ENCODE measurements at places on chromosomes 1 and 21.

DNA sequence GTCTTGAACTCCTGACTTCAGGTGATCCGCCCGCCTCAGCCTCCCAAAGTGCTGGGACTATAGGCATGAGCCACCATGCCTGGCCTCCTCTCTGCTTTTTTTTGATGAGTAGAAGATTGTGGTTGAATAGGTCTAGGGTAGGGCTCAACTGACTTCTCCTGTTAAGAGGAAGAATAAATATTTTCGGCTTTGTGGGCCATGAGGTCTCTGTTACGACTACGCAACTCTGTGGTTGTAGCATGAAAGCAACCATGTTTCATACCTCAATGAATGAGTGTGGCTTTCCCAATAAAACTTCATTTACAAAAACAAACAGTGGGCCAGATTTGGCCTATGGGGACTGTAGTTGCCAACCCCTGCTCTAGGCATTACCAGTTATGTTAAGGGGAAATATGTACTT lies 67.8 kb downstream of the NID1 start:
- no peak for DNase-seq

DNA sequence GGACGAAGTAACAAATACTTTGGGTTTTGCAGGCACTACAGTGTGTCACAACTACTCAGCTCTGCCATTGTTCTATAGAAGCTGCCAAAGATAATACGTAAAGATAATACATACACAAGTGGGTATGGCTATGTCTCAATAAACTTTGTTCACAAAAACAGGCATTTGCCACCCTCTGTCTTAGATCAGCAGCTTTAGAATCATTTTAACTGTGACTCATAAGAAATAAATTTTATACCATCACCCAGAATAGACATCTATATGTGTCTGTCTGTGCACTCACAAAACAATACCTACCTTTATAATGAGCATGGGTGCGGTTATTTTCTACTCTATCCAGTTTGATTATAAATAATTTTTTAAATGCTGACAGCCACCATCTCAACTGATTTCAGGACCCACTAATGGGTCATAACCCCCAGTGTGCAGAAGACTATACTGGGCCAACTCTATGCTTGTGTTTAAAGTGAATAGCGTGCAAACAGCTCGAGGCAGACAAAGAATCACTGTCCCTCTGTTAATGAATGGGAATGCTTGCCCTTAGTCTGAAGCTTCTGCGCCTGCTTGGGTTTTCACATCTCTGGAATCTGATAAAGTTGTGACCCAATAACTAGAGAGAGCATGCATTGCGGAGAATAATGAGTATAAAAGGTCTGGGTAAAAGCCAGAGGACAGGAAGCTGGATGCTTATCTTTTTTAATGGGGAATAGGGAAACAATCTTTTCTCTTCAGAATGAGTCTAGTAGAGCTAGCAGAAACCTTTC lies 216.2 kb downstream of the PLPP3 start:
- no peak for DNase-seq

DNA sequence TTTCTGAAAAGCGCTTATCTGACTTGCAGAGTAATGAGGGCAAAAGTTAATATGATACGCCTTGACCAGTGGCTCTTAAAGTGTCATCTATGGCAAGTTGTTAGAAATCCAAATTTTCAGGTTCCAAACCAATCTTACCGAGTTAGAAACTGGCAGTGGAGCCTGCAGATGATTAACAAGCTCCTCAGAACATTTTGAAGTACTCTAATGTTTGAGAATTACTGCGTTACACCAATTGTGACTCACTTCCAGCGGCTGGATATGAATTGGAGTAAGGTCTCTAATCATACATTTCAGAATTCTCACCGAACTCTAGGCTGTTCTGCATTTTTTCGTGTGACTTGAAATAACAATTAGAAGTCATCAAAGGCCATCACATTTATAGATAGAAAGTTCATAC lies 73.5 kb upstream of the TMPRSS15 start:
- no peak for DNase-seq

GRCh38 chr1:72111662-72112061 lies 170.7 kb downstream of the NEGR1 start:
- DNase-seq = no peak

GRCh38 chr1:87084244-87084836 lies 169.9 kb downstream of the HS2ST1 start:
- no peak for DNase-seq

DNA sequence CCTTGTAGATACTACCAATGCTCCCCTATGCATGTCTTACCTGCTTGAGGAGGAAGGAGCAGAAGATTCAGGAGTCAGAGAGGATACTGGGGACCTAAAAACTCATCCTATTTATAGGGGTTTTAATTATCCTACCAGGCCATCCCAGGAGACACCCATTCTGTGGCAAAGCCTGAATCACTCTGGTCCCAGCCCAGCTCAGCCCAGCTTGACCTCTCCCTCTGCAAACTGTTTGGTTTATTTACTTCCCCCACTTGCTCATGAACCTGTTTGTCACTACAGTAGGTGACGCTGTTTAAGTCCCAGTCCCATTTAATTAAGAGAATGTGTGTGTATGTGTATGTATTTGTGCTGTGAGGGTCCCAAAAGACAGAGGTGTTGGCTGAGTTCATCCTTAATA lies at the start of gene RPTN:
Gene RPTN, minus strand, starts transcription at position 85 of the 400 bp plus-strand sequence. CDS start 1,339 bp downstream, outside the sequence.
- DNase-seq = no peak

DNA sequence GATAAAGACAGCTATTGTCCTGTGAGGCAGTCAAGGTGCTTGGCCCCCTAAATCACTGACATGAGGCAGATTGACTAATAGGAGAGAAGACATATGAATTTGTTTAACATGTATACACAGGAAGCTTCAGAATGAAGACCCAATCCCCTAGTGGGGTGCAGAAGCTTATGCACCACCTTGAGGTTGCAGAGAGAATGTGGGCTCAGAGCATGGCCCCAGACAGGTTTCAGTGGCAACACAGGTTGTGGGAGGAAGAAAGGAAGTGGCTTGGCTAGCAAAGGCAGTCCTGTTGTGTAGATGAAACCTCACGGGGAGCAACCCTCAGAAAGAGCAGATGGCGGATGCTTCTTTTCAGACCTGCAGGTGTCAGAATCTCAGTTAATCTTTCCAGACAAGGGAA lies 37.0 kb upstream of the PARP1 start:
- DNase-seq = peak; percentile 15

GRCh38 chr21:34579411-34579810 lies 35.5 kb downstream of the RCAN1 start:
- DNase-seq = no peak

DNA sequence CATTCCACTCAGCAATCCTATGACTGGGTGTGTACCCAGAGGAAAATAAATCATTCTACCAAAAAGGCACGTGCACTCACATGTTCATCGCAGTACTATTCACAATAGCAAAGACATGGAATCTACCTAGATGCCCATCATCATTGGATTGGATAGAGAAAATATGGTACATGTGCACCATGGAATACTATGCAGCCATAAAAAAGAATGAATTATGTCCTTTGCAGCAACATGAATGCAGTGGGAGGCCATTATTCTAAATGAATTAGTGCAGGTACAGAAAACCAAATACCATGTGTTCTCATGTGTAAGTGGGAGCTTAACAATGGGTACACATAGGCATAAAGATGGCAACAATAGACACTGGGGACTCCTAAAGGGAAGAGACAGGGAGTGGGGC lies 39.9 kb upstream of the SLC35F3 start:
- no peak for DNase-seq

DNA sequence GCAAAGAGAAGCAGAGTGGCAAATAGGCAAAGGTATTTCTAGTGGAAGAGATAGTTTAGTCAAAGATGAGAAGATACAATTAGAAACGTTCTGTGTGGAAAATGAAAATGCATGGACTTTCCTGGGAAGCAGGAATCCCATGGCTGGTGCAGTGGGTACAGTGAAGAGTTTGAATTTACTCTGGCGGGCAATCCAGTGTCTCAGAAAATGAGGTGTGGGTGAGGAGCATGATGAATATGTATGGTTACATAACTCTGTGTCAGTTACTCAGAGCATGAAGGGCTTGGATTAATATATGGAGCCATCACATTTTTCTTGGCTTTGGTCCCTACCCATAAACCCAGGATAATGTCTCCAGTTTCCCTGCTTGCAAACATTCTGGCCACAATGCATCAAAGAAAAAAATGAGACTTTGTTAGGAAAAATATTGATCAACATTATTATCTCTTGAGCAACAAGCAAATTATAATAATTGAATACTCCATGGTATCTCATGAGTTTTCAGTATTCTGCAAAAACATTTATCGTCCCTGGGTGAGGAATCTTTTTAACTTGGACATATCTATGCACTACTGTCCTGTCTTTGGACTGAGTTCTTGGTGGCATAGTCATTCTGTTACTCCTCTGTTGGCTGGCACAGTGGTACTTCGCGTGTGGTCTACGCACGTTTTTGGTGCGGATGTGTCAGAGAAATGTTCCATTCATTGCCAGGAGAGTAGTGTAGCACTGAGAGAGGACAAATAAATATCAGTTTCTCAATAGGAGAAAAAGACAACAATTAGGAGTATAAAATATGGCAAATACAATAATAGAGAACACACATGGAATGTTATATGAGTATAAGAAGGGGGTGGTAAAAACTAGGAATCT lies 173.7 kb upstream of the C1orf105 start:
- DNase-seq = no peak

GRCh38 chr1:220527279-220527907 lies 543 bp upstream of the MARK1 start:
- DNase-seq = no peak

- no peak for DNase-seq
Measured at GRCh38 chr1:175493321-175494010, 249.9 kb downstream of the TNR start.

DNA sequence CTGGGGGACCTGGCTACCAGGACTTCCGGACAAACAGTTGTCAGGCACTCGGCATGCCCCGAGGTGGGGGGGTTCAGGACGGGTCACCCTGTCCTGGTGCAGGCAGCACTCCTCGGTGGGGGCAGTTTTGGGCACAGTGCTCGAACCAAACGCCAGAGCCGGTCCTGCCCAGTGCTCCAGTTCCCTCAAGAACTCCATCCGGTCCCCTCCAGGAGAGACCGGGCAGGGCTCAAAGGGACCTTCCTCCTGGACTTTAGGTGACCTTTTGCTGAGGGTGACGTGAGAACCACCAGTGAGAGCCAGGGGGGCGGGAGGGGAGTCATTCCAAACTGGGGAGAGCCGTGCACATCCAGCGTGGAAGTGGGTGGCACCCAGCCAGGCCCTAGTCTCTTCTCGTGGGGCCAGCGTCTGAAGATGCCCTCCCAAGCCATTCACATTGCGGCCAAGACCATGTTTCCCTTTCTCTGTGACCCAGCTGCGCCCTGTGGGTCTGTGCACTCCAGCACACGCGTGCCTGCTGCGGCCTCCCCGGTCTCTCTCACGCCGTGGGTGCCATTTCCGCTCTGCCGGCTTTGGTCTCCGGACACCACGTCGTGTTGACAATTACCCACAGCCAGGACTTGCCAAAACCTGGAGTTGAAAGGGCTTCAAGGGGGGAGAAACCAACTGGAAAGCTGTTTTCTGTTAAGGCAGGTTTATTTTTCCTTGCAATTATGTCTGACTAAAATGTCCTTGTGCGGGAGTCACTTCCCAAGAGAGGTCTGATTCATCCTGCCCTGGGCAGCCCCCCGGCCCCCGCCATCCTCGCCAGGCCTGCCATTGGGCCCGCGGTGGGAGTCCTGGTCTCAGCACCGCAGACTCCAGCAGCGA lies 178.8 kb upstream of the ARHGEF16 start:
- no peak for DNase-seq

DNA sequence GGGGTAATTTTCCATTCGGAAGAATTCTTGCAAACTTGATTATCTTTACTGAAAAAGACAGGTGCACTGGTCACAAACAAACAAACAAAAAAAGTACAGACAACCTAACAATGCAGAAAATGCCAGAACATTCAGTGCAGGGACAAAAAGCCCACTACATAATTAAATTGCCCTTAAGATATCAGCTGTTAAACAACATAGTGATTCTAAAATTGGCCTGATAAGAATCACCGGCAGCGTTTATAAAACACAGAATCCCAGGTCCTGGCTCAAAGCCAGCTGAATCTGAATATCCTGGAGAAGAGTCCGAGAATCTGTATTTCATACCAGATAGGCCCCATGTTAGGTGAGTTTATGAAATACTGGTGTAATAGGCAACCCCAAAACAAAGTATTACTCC lies 6.1 kb downstream of the PLPP3 start:
- no peak for DNase-seq

DNA sequence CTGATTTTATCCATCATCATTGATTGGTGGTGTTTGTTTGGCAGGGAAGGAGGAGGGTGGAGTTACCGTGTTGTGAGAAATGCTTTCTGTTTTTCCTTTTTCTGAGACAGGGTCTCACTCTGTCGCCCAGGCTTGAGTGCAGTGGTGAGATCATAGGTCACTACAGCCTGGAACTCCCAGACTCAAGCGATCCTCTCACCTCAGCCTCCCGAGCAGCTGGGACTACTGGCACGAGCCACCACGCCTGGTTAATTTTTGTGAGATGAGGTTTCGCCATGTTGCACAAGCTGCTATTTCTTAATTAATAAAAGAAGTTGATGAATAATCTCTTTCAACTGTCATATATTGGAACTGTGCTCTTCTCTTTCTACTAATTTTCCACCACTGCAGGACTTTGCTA lies 44.3 kb downstream of the HUNK start:
- no peak for DNase-seq

DNA sequence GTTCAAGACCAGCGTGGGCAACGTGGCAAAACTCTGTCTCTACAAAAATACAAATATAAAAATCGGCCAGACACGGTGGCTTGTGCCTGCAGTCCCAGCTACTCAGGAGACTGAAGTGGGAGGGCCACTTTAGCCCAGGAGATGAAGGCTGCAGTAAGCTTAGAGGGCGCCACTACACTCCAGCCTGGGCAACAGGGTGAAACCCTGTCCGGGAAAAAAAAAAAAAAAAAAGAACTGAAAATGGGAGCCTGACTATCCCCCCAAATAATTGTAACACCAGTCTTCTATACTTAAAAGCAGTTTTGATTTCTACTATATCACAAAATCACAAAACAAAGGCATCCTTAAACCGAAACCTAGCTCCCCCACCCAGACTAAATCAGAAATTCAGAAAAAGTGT lies 60.3 kb downstream of the CDC42BPA start:
- DNase-seq = no peak

DNA sequence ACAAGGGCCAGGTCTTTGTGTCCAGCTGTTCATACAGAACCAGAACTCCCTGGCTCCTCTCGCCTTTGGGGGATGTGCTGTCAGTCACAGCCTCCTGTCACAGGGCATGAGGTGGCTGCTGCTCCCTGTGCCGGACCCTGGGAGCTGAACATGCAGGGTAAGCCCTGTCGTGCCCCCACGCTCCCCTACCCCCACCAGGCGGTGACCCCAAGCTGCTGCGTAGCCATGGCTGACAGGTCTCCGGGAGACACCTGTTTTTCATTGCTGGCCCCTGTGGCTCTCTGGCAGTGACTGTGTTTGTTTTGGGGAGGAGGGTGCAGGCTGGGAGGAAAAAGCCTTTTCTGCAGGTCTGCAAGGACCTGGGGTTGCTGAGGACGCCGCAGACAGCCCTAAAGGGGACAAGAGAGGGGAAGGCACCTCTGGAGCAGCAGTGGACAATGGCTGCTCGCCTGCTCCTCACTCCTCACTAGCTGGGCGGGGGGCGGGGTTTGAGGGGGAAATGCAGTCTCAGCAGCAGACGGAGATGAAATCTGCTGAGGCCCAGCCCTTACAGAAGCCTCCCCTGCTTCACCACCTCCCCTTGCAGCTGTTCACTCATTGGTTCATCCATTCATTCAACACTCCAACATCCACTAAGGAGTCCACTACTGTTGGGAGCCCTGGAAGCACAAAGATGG lies 81.4 kb downstream of the TRABD2B start:
- no peak for DNase-seq

All from activated T-helper 9 cell treated with anti-CD3 and anti-CD28 coated beads, Interleukin-2, amount 50 U/mL, for 16 hours (primary cell).